ENCODE measurements at places on chromosomes 4 and X.

DNA sequence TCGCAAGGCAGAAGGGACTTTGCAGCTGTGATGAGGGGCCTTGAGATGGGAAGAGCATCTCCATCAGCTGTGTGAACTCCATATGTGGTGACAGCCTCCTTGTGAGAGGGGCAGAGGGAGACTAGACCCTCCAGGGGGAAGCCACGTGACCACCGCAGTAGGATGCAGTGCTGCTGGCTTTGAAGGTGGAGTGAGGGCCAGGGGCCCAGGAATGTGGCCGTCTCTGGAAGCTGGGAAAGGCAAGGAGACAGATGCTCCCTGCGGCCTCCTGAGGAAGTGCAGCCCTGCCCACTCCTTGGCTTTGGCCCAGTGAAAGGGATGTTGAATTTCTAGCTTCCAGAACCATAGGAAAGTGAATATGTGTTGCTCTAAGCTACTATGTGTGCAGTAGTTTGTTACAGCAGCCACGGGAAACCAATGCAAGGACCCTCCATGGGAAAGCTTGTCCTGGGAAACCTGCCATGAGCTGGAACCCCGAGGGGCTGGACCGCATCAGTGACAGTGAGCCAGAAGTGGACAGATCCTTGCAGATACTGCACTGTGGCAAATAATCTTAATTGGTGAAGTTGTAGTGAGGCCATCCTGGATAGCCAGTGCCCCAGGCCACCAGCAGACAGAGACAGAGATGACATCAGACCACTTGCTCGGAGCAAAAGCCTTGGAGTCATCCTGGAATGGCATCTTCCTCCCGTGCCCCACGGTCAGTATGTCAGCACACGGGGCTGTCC is 35.4 kb upstream of the SORCS2 start:
- peaks cover 3% of the 10 kb centered on the region for H3K4me1 ChIP-seq
- H3K27ac ChIP-seq, result no peak overlapping the region
- DNase-seq, result peak; percentile 11
- H3K27me3 ChIP-seq, result peaks cover 41% of the 10 kb centered on the region
- H3K4me3 ChIP-seq, result no peak overlapping the region

DNA sequence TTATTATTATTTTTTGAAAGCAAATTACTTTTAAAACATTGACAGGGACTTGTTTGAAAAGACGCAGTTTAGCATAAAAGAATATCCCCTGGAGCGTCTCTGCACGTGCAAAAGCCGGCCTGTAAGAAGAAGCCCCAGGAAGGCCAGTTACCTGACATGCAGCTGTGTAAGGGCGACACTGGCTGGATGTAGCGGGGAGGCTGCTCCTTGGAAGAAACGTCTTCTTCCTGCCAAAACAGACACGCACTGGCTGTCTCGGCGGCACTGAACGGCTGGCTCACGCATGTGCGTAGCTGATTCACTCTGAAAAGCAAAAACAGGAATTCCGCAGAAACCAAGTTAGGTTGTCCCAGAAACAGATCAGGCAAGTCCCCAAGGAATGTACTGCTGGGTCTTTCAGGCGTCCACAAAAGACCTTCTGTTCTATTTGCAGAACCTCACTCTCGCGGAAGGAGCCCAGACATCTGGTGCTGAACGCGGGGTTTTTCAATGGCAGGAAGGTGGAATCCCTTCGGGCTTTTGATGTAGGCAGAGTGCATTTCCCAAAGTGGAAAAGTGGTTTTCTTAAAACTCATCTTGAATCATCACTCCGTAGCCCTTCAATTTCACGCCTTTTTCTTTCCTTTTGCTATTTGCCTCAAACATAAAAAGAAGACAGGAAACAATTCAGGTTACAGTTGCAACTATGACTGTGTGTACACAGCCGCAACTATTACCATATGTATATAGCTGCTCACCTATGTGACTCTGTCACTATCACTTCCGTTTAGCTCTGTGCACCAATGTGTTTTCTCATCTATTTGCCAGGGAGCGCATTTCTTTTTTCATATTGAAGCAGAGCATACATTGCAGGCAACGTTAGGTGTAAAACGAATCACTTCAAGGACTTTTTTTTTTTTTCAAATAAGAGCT is 38.1 kb upstream of the ARSH start:
- H3K4me1 ChIP-seq, result peaks cover 1% of the 10 kb centered on the region
- DNase-seq, result peak; percentile 22
- no peaks in the 10 kb centered on the region for H3K27me3 ChIP-seq
- peak overlapping the region; percentile 68 for H3K4me3 ChIP-seq
- H3K27ac ChIP-seq, result no peak overlapping the region
- H3K36me3 ChIP-seq, result no peaks in the 10 kb centered on the region

DNA sequence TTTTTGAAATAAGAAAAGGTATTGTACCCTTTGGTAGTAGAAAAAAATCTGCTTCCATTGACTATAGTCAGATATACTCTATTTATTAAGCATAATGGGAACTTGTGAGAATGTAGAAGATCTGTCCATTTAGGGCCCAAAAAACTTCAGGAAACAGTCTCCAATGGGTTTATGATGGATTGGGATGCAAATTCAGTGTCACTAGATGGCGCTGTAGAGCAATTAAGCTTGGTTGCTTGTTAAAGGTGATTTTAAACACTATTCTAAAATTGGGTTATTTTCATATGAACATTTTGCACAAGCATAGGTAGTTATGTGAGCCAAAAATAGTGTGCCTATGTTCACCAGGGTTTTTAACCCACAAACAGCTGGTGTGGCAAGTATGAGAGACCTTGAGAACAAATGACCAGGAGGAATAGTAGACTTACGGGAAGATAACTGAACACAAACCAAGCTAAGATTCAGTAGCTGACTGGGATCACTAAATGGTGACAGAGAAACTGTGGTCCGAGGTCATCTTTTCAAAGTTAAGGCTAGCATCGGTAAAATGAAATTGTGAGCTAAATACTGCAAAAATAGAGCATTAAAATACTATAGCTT is 80.3 kb upstream of the LSM6 start:
- DNase-seq, result no peak
- no peaks in the 10 kb centered on the region for H3K36me3 ChIP-seq
- peaks cover 16% of the 10 kb centered on the region for H3K27me3 ChIP-seq
- no peak overlapping the region for H3K27ac ChIP-seq
- H3K4me3 ChIP-seq, result no peak overlapping the region

DNA sequence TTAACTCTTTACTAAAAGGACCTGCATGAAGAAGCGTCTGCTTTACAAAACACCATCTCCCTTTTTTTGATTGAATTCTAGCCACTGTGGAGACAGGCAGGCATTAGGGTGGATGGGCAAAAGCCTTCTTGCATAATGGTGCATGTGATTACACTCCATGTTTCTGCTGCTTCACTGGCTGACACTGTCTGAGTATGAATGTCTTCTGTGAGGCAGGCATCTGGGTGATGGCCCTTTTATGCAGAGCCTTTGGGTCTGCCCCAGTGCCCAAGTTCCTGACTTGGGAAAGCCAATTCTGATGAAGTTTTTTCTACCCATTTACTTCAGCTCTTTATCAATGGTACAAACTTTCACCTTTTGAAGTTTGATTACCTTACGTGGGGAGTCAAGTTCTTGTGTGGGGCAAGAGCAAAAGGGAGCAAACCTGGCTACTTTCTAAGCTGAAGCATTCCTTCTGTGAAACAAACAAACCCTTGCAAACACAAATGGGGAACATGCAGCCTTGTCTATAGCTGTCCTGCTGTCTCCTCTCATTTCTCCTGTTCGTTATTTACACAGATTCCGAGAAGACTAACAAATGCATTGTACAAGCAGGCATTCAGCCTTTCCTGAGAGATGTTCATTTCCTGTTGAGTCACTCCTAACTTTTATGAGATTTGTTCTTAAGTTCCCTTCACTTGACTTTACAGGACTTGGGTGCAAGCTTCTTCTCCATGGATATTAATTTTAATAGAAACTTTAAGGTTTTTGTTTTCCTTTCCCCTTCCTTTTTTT is 301.9 kb downstream of the TLL1 start:
- H3K27me3 ChIP-seq, result no peaks in the 10 kb centered on the region
- DNase-seq, result no peak
- H3K4me1 ChIP-seq, result no peaks in the 10 kb centered on the region
- H3K4me3 ChIP-seq, result no peak overlapping the region
- no peak overlapping the region for H3K27ac ChIP-seq

DNA sequence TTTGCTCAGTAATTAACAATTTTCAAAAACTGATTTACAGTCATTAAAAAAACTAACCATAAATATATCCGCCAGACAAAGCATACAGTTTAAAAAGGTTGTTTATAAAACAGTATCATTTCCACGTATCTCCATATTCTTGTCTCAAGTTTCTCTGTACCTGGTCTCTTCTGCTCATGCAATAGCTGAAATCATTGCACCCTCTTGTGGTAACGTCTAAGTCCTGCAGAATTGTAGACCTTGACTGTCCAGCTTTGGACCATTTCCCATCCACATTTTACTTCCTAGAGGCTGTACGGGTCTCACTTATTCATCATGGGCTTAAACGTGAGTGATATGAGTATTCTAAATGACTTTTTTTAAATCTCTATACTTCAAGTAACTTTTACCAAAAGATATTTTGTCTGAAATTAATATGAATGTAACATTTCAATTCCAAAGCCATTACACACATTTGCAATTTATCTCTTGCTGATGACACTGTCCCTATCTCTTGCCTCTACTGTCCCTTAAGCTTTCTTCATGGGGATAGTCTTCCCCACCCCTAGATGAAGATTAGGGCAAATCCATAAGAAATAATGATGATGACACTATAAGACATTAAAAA is 118.5 kb downstream of the BTC start:
- DNase-seq, result no peak
- H3K27me3 ChIP-seq, result peaks cover 27% of the 10 kb centered on the region
- no peaks in the 10 kb centered on the region for H3K36me3 ChIP-seq

DNA sequence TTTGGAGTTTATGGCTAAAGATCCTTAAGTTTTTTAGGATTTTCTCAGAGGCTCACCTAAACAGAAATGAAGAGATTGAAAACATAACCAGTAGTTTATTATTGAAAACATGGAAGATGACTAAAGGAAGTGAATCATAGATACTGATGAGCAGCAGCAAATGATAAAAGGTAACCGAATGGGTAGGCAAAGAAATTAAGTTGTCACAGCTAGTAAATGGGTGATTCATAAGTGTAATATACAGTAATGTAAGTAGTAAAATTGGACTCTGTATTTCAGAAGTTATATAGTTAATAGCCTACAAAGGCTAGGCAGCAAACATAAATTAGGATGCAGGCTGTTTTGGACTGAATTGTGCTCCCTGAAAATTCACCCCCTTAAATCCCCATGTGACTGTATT is 59.0 kb upstream of the ADGRA3 start:
- DNase-seq, result no peak
- H3K36me3 ChIP-seq, result peaks cover 2% of the 10 kb centered on the region
- H3K4me3 ChIP-seq, result no peak overlapping the region
- H3K27me3 ChIP-seq, result no peaks in the 10 kb centered on the region
- H3K27ac ChIP-seq, result no peak overlapping the region

DNA sequence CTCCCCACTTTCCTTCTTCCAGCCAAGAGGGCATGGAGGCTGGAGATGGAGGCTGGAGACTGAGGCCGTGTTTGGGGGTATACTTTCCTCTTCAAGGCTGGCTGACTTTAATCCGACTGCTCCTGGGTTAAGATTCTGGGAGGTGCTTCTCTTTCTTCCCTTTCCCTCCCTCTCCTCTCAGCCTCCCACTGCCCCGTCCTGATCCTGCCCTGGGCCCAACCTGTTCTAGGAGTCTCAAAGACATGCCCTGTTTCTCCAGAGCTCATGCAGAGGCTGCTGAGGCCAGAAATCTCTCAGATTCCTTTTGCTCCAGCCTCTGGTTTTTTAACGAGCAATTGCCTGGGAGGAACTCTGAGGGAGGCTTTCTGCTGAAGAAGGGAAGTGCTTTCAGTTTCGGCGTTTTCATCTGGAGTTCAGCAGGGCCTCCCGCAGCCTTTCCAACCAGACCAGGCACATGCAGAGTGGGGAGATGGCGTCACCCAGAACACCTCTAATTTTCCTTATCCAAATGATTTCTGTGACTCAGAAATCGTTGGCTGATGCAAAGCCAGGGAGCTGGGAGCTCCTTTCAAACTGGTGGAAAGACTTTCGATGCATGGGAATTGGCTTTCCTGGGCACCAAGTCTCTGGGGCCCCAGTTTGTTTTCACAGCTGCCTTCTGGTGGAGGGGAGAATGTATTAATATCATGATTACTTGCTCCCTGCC is 34.5 kb upstream of the FAM9C start:
- DNase-seq, result no peak
- H3K4me1 ChIP-seq, result peaks cover 66% of the 10 kb centered on the region
- peak overlapping the region; percentile 88 for H3K27ac ChIP-seq

- H3K4me1 ChIP-seq, result peaks cover 27% of the 10 kb centered on the region
- peak overlapping the region; percentile 23 for H3K4me3 ChIP-seq
- no peaks in the 10 kb centered on the region for H3K27me3 ChIP-seq
- peaks cover 16% of the 10 kb centered on the region for H3K36me3 ChIP-seq
Observed at GRCh38 chr4:147944249-147944648, 212.4 kb downstream of the ARHGAP10 start.

DNA sequence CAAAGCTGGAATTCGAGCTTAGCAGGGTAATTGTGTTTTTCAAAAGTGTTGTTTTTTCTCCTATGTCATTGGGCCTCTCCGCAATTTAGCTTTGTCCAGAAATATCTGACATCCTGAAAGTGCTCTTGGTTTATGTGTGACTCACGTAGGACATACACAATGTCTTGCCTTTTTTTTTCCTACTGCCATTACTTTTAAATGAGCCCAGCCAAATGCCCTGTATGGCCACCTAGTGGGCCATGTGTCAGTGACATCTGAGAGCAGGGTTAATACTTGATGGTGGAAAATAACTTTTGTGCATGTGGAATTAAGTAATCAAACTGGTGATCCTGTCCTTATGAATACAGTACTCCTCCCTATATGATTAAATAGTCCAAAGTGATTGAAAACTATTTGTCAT is 1411.1 kb upstream of the TENM3 start:
- no peaks in the 10 kb centered on the region for H3K27me3 ChIP-seq
- no peaks in the 10 kb centered on the region for H3K36me3 ChIP-seq
- DNase-seq, result no peak
- no peak overlapping the region for H3K27ac ChIP-seq
